HT-29 (cell line): ENCODE measurements at places on chromosomes 11 and 22. TPM values are rescaled to one million over a fixed set of nuclear protein-coding genes. Genes with fewer than 3 reads are reported as not detected.

Gene CCDC188
- 0.20 and 0.34 TPM in 2 replicates for total RNA-seq

Gene NCF4
- not detected in 2 replicates for total RNA-seq

Gene FOSL1
- total RNA-seq, result 123 and 140 TPM in 2 replicates

Gene C11orf24
- 38.8 and 42.3 TPM in 2 replicates for total RNA-seq

Gene LMO1
- total RNA-seq, result not detected in 2 replicates

Gene TSPAN18
- total RNA-seq, result not detected in 2 replicates

Gene ESAM
- 31.1 and 38.2 TPM in 2 replicates for total RNA-seq

Gene OR5A1
- not detected in 2 replicates for total RNA-seq

Gene LINC01488
- not detected in 2 replicates for total RNA-seq

Gene MS4A3
- total RNA-seq, result not detected in 2 replicates

Gene SMPD1
- 3.1 and 4.4 TPM in 2 replicates for total RNA-seq

- DNase-seq, result no peak
These were observed 8.3 kb downstream of the TMEM138 start for GRCh38 chr11:61370349-61371005.

DNA sequence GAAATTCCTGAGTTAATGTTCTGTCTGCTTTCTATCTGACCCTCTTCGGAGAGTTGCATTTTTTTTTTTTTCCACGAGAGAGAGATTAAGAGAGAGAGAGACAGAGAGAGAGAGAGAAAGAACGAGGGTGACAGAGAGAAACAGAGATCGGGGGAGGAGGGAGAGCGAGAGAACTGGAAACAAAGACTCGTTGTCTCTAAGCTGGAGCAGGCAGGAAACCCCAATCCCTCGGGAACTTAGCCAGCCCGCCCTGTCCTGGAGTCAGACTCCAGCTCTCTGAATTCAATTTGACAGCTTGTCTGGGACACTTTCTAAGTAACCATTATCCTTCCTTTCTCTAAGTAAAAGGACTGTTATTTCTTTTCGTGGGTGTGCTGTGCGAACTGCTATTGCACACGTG lies 76.9 kb downstream of the KCNJ1 start:
- no peak for DNase-seq

- no peak for DNase-seq
These were observed 269.3 kb upstream of the PITPNB start for GRCh38 chr22:28188178-28188879.

DNA sequence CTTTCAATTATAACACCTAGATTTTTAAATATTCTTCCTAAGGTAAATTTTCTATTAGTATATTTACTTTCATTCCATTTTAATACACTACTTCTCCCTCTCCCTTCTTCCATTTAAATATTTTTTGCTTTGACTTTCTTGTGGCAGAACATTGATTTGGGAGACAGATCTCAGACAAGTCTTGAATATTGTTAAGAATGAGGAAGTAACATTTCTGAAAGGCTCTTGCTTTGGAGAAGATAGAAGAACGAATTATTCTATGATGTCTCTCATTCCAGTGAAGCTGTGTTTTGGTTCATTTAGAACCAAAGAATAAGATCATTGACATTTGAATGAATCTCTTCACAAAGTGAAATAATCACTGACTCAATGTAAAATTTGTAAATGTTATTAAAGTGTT lies 2.4 kb downstream of the IPO7 start:
- DNase-seq, result no peak

DNA sequence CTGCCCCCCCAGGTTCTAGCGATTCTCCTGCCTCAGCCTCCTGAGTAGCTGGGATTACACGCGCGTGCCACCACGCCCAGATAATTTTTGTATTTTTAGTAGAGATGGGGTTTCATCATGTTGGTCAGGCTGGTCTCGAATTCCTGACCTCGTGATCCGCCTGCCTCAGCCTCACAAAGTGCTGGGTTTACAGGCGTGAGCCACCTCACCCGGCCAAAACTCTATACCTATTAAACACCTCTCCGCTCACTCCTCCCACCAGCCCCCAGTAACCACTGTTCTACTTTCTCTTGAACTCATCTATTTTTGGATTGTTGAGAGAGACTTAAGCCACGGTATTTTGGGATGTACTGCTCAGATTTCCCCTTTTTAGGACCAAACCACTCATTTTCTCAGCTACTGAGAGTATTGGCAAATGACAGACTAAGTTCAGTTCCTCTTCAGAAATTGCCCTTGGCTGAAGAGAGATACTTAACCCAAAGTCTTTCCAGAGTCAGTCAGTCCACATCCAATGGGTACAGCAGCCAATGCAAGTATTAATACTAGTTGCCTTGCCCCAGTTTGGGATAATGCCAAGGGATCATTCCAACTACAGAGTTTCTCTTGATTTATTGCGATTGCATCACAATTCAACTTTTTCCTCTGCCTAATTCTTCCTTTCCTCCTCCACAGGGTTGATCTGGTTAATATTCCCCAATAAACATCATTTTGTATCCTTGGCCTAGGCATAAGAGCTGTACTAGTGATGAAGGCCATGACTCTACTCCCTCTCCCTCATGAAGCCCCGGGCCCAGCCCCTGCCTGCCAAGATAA lies 36.8 kb upstream of the CSTF3 start:
- DNase-seq, result no peak

GRCh38 chr11:64007160-64007628 lies 21.0 kb downstream of the OTUB1 start:
- peak; percentile 49 for DNase-seq

- no peak for DNase-seq
These were observed 3.4 kb downstream of the TYR start for GRCh38 chr11:89181111-89181510.

- no peak for DNase-seq
These were observed 1.2 kb downstream of the C11orf68 start for GRCh38 chr11:65917434-65918210.

DNA sequence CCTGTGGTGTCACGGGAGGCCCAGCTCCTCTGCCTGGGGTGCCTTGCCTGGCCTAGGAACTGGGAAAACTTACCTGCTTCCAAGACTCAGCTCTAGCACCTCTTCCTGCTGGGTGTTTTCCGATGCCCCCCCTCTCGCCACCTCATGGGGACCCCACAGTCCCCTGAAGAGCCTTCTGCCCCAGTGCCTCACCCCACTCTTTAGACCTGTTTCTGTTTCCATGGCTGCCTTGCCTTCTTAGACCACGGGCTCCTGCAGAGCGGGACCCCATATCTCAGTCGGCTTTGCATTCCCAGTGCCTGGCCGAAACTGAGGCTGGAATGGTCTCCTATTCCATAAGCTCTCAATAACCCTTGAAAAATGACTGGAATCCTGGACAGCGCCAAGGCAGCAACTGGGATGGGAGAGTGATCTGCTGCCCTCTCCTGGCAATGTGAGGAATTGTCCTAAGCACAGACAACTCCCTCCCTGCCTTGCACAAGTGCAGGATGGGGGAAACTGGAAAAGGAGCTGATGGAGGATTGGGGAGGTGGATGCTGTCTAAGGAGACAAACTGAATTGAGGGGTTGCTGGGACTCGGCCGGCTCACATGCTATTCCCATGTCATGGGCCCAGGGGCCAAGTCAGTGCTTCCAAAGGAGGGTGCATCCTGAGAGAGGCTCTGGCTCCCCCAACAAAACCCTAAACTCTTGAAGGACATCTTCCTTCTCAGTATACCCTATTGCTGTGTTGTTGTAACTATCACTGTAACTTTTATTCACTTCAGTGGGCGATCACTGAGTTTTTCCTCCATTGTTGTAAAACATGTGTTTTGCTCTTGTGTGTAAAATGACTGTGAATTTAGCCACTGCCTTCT lies 26.6 kb upstream of the IL17RA start:
- DNase-seq, result peak; percentile 63

- no peak for DNase-seq
These were observed 3.8 kb downstream of the INPPL1 start for GRCh38 chr11:72228229-72228843.

- DNase-seq, result no peak
These were observed 23.5 kb upstream of the GRAMD1B start for GRCh38 chr11:123406441-123407129.

GRCh38 chr11:67002297-67002913 lies 20.5 kb upstream of the SYT12 start:
- DNase-seq, result no peak

DNA sequence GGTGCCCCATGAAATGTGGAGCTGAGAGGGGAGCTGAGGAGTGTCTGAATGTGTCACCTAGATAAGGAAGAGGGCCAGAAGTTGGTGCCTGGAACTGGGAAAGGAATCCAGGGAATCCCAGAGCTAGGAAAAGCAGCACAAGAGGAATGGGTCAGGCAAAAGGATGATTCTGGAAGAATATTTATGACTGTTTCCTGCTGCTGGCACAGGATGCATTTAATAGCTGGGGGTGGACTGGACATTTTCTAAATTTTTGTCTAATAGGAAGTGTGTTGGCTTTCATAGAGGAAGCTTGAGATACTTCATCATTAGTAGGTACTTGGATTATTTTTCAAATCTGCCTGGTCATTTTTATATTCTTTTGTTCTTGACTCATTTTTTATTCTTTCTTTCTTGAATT lies 17.4 kb upstream of the MRGPRX2 start:
- DNase-seq, result no peak

GRCh38 chr22:20625270-20625669 lies 117.9 kb downstream of the MED15 start:
- no peak for DNase-seq

DNA sequence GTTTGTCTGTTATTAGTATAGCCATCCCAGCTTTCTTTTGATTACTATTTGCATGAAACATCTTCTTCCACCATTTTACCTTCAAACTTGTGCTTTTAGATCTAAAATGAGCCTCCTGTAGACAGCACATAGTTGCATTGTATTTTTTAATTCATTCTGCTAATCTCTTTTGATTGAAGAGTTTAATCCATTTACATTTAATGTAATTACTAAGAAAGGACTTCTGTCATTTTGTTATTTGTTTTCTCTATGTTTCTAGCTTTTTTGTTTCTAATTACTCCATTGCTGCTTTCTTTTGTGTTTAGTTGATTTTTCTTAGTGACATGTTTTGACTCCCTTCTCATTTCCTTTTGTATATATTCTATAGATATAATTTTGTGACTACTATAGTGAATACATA lies 43.7 kb upstream of the ZBTB44 start:
- DNase-seq, result no peak

- DNase-seq, result no peak
These were observed 6.9 kb downstream of the CYTH4 start for GRCh38 chr22:37289156-37289735.

GRCh38 chr11:67303835-67304411 lies 593 bp downstream of the SSH3 start:
- peak; percentile 82 for DNase-seq

- no peak for DNase-seq
These were observed 26.9 kb upstream of the TENM4 start for GRCh38 chr11:79467761-79468160.

- no peak for DNase-seq
These were observed 34.5 kb downstream of the SLC5A12 start for GRCh38 chr11:26687351-26687750.

DNA sequence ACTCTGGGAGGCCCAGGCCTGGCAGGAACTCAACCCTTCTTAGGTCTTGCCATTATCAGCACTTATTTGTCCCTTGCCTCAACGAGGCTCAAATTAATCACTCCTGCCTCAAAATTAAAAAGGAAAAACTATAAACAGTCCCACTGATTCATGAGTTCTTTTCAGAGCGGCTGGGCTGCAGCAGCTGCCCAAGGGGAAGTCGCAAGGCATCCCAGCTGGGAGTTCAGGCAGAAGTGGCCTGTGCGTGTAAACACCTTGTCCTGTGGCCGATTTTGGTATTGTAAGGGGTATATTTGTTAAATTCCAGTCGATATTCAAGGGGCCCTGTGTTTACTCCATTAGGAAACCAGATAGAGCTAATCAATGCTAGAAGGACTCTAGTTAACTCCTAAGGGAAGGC lies 213.9 kb upstream of the CADM1 start:
- DNase-seq, result no peak

DNA sequence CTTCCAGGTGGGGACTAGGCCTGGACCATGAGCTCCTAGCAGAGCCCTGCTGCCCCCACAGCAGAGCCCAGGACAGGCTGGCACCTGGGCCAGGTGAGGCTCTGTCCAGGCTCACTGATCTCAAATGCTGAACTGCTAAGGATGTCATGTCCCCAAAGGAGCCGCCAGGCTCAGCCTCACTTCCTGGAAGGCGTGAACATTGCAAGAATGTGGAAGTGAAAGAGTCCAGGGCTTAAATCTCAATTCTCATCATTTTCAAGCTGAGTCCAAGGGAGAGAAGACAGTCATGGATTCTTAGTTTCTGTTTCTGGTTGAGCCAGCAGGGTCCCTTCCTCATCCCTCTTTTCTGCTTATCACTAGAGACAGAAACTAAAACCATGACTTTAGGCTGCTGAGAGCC lies 5.0 kb downstream of the ASCL2 start:
- DNase-seq, result no peak

- no peak for DNase-seq
These were observed 17.2 kb downstream of the KREMEN1 start for GRCh38 chr22:29090039-29090438.

DNA sequence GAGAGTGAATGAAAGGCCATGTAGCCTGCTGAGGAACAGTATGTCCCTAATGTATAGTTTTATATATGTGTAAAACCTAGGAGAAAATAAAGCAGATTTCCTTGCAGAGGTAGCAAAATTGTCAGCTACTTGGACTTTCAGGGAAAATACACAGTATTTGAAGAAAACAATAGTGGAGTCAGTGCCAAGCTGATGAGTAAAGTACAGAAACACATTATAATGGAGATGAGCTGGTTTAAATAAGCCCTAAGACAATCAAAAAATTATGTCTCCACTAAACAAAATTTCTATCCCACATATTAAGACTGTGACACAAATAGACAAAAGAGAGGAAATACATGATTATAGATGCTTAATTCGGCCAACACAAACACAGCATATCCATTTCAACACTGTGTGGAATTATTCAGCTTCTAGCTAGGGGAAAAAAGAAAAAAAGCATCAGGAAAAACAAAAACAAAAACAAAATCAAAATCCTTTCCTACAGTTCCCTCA lies 75.9 kb downstream of the MAML2 start:
- DNase-seq, result no peak
